ENCODE measurements at places on chromosomes 11 and 22. TPM values are rescaled to one million over a fixed set of nuclear protein-coding genes. Genes with fewer than 3 reads are reported as not detected.

Gene APOL5
- total RNA-seq: not detected

- peak; percentile 16 for DNase-seq
Observed at GRCh38 chr11:117841551-117842031, 17.0 kb upstream of the FXYD2 start.

Gene BANF1
- total RNA-seq: 128 TPM

Gene APOA5
- 0.20 TPM for total RNA-seq

DNA sequence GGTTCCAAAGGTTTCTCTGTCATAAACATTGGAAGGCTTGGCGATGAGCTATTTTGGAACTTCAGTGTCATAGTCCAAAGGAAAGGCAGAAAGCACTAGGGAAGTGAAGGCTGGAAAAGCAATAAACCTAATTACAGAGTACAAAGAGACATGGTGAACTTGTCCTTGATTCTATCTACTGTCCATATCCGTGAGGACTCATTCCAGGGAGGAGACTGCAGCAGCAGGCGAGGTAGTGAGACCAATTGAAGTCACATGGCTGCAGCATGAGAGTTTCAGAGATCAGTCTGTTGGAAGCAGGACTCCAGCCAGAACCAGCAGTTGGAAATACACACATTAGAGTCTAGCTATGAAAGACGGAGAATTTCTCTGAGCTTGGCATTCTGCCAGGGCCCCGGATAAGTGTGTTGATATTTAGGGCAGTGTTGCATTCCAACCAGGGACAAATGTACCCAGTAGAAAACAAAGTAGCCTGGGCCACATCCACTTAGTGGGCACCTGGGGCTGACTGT is 54.1 kb upstream of the ARHGAP42 start:
- peak; percentile 47 for DNase-seq

- DNase-seq: no peak
Observed at GRCh38 chr22:38435010-38435409, 20.0 kb downstream of the KCNJ4 start.

DNA sequence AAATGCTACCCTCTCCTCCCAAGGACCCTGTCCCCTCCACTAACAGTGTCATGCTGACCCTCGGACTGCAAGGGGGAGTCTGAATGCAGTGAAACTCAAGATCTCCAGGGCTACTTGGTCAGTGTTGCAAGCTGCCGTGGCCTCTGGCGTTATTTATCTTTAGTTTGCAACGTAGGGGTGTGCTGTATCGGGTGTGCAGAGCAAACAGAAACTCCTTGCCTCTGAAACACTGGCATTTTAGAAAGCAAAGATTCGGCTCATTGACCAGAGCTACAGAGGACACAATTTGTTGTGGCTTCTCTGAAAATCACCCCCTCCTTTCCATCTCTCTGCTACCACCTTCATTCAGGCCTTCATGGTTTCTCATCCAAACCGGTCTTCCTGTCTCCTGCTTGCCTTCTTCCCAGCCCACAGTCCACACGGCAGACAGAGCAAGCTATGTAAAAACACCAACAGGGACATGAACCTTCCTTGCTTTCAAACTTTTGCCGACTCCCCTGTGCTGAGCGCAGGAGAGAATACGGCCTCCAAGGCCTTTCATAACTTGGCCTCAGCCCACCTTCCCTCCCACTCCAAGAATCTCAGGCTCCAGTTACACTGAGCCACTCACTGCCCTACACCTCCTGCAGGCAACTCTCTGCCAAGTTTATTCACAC is 14.9 kb downstream of the FZD4 start:
- DNase-seq: no peak

DNA sequence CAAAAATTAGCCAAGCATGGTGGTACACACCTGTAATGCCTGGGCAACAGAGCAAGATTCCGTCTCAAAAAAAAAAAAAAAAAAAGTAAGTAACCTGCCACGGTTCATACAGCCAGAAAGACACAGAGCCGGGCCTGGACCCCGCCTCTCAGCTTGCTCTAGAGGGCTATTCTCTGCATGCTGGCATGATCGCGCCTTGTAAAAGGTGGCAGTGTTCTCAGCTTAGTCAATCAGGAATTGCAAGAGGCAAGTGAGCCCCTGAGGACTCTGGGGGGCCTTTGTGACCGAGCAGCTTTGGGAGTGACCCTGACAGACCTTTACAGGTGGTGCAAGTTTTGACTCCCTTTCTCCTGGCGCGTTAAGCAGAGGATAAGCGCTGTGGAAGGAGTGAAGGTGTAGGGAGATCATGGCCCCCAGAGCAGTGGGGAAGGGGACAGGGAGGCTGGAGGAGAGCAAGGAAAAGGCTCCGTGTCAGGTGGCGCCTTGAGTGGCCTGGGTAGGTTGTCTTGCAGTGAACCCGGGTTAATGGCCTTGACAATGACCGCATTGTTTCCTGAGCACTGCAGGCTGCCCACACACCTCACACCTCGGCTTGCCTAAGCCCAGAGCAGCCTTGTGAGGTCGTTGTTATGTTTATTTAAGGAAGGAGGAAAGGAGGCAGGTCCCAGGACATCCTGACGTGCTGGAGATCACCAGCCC is 48.9 kb downstream of the CDPF1 start:
- DNase-seq: peak; percentile 80

- DNase-seq: peak; percentile 17
Observed at GRCh38 chr11:68998390-68998911, 14.6 kb downstream of the MRGPRF start.

Gene SCGB1D2
- total RNA-seq: not detected

Gene ARHGAP42
- total RNA-seq: 13.4 TPM

GRCh38 chr11:64093233-64094039 is 57.7 kb downstream of the FLRT1 start:
- DNase-seq: no peak

GRCh38 chr11:11537871-11538270 is 83.9 kb downstream of the GALNT18 start:
- DNase-seq: no peak

DNA sequence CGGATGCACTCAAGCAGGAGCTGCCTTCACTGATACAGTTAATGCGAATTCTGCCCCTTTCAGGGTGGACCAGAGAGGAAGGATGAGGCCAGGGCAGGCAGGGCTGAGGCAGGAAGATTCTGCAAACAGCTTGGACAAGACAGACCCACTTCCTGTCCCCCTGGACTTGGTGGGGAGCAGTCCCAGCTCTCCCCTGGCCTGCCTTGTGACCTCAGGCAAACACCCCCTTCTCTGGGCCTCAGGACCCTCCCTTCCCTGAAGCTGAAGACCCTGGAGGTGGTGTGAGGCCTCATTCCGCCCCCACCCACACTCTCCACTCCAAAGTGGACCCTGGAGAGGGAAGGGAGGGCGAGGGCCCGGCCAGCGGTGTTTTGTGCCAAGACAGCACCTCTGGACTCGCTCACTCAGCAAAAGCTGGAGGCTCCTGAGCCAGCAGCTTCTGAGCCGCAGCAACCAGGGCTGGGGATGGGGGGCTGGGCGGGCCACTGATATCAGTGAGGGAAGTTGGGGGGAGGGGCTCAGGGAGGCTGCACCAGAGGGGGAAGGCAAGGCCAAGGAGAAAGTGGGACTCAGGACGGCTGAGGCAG is 8.5 kb downstream of the RAB3IL1 start:
- DNase-seq: peak; percentile 52

DNA sequence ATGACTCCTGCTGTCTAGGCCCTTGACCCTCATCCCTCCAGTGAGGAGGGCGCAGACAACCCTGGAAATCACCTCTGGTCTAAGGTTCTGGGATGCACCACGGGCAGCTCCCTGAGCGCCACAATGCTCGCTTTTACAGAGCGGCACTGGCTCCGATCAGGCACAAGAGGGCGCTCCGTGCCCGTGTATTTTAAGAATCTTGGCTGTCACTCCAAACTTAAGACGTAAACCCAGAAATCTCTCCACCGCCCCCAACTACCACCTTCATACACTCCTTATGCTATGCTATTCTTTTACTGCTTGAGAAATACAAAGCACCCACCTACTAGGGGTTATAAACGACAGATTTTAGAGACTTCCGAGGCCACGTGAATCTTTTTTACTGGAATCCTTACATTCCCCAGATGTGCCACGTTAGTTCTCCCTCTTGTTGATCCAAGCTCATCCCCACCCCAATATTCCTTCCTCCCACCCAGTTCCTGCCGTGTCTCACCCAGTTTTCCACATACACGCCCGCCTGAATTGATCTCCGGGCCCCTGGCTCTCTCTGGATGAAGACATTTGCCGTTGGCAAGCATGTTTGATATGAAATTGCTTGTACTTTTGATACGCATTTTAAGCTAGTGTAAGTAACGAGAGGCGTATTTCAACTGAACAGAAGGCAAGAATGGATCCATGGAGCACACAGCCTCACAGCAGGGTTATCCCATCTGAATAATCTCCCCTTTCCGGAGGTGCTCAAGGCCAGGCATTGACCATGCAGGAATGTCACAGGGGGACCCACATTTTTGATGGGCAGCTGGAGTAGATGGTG is 453.5 kb downstream of the OPCML start:
- DNase-seq: no peak
